ENCODE measurements at places on chromosomes 16 and 17.

- H3K36me3 ChIP-seq: no peaks in the 10 kb centered on the region
- no peak overlapping the region for H3K27ac ChIP-seq
- H3K27me3 ChIP-seq: no peaks in the 10 kb centered on the region
- H3K4me1 ChIP-seq: peaks cover 8% of the 10 kb centered on the region
- no peak for DNase-seq
- no peak overlapping the region for H3K4me3 ChIP-seq
Measured at GRCh38 chr17:58377093-58377601, 25.1 kb upstream of the SUPT4H1 start.

DNA sequence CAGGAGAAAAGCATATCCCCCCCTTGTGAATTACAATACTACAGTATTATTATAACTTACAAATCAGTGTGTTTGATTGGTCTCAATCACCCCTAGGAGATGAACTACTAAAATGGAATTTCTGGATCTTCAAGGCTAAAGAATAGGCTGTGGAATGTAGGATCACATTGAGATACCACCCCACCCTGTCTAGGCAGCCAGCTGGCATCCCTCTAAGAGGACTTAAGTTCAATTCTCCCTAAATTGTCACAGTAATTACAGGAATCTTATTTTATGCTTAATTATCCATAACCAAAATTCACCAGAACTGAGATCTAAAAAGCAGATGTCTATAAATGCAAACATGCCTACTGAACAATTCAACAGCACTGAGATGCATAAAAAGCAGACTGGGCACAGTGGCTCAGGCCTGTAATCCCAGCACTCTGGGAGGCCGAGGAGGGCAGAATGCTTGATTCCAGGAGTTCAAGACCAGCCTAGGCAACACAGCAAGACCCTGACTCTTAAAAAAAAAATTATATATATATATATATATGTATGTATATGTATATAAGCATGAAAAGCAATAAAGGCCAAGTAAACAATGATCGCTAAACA lies 12.0 kb downstream of the AP1G1 start:
- no peaks in the 10 kb centered on the region for H3K27me3 ChIP-seq
- peaks cover 3% of the 10 kb centered on the region for H3K4me1 ChIP-seq
- peaks cover 6% of the 10 kb centered on the region for H3K36me3 ChIP-seq
- H3K4me3 ChIP-seq: no peak overlapping the region
- no peak for DNase-seq
- H3K27ac ChIP-seq: no peak overlapping the region

GRCh38 chr16:87582966-87583325 lies 19.4 kb upstream of the JPH3 start:
- no peaks in the 10 kb centered on the region for H3K4me1 ChIP-seq
- H3K27ac ChIP-seq: peak overlapping the region; percentile 58
- H3K27me3 ChIP-seq: no peaks in the 10 kb centered on the region
- no peaks in the 10 kb centered on the region for H3K36me3 ChIP-seq

DNA sequence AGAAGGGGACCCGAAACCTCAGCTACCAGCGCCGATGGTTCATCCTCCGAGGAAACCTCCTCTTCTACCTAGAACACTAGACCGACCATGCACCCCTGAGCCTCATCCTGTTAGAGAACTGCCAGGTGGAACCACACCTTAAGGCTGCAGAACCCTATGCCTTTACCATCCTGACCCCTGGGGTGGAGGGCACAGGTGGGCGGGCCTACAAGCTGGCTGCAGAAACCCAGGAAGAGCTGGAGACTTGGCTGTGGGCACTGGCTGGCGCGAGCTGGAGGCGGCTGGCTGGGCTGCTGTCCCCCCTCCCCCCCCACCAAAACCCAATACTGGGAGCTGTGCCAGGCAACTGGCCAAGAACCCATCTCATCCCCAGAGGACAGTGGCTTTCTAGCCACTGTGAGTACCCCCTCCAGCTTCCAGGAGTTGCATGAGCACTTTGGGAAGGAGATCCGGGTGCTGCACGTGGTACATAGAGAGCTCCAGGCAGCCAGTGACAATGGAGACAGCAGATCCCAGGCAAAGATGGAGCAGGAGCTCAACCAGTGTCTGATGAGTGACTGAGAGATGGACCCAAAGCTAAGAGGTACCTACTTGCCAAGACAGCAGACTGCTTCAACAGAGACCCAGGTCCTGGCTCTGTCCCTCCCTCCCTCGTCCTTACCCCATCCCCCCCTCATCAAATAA lies 1.4 kb upstream of the CD2BP2 start:
- peak overlapping the region; percentile 88 for H3K27ac ChIP-seq
- H3K4me1 ChIP-seq: peaks cover 55% of the 10 kb centered on the region
- H3K36me3 ChIP-seq: peaks cover 4% of the 10 kb centered on the region
- no peak for DNase-seq

GRCh38 chr17:43608313-43608712 lies 53.4 kb downstream of the MEOX1 start:
- no peaks in the 10 kb centered on the region for H3K27me3 ChIP-seq
- no peak overlapping the region for H3K27ac ChIP-seq
- H3K4me3 ChIP-seq: no peak overlapping the region
- no peak for DNase-seq
- H3K4me1 ChIP-seq: no peaks in the 10 kb centered on the region
- no peaks in the 10 kb centered on the region for H3K36me3 ChIP-seq

- no peaks in the 10 kb centered on the region for H3K4me1 ChIP-seq
- peaks cover 10% of the 10 kb centered on the region for H3K27me3 ChIP-seq
- H3K4me3 ChIP-seq: no peak overlapping the region
- no peaks in the 10 kb centered on the region for H3K36me3 ChIP-seq
- H3K27ac ChIP-seq: no peak overlapping the region
- no peak for DNase-seq
Measured at GRCh38 chr17:33127706-33128105, 136.1 kb downstream of the SPACA3 start.

DNA sequence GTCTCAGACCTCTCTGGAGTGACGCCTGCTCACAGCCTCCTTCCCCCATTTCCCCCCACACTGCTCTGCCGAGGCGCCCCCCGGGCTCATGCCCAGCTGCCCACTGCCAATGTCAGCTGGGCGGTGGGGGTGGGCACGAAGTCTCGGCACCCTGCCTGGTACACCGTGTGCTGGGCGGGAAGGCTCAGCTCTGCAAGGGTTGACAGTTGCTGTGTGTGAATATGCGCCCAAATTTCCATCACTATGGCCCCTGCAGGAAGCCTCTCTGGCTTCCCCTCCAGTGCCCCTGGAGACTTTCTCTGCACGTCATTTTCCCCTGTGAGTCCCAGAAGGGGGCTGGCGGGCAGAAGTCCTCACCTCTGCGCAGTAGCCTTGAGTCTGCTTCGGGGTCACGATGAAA lies 11.6 kb upstream of the CAMKK1 start:
- H3K4me3 ChIP-seq: no peak overlapping the region
- H3K27ac ChIP-seq: no peak overlapping the region
- no peaks in the 10 kb centered on the region for H3K27me3 ChIP-seq
- H3K36me3 ChIP-seq: no peaks in the 10 kb centered on the region

- H3K27me3 ChIP-seq: no peaks in the 10 kb centered on the region
- H3K4me1 ChIP-seq: no peaks in the 10 kb centered on the region
- no peak overlapping the region for H3K4me3 ChIP-seq
- no peak for DNase-seq
- peaks cover 3% of the 10 kb centered on the region for H3K36me3 ChIP-seq
- no peak overlapping the region for H3K27ac ChIP-seq
Measured at GRCh38 chr17:80879723-80880647, 111.7 kb upstream of the CHMP6 start.

GRCh38 chr17:77926981-77927380 lies 31.5 kb upstream of the TNRC6C start:
- H3K27ac ChIP-seq: no peak overlapping the region
- H3K36me3 ChIP-seq: no peaks in the 10 kb centered on the region
- H3K4me1 ChIP-seq: no peaks in the 10 kb centered on the region
- DNase-seq: no peak
- no peaks in the 10 kb centered on the region for H3K27me3 ChIP-seq

- H3K27me3 ChIP-seq: no peaks in the 10 kb centered on the region
- H3K36me3 ChIP-seq: no peaks in the 10 kb centered on the region
- no peak overlapping the region for H3K27ac ChIP-seq
- no peak for DNase-seq
Measured at GRCh38 chr16:75079346-75079926, 37.1 kb downstream of the LDHD start.

GRCh38 chr16:57786632-57787518 lies 15.4 kb downstream of the KIFC3 start:
- no peak overlapping the region for H3K4me3 ChIP-seq
- H3K4me1 ChIP-seq: peaks cover 39% of the 10 kb centered on the region
- peaks cover 17% of the 10 kb centered on the region for H3K36me3 ChIP-seq

DNA sequence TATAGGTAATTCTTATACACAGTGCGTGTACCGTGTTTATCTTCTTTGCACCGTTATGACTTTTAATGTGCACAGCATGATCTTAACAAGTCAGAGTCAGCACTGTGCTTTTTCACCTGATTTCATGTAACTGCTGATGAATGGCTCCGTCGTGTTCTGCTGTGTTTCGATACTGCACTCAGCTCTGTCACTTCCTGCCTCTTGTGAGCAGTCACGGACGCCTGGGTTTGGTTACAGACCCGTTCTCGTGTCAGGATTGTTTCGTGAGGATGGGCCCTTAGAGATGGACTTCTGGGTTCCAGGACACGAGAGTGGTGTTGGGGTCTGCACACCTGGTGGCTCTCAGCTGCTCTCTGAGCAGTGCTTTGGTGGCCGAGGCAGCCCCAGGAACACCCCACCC lies 24.6 kb downstream of the TBCD start:
- no peaks in the 10 kb centered on the region for H3K27me3 ChIP-seq
- H3K27ac ChIP-seq: no peak overlapping the region
- no peak overlapping the region for H3K4me3 ChIP-seq
- H3K36me3 ChIP-seq: no peaks in the 10 kb centered on the region
- peaks cover 10% of the 10 kb centered on the region for H3K4me1 ChIP-seq

DNA sequence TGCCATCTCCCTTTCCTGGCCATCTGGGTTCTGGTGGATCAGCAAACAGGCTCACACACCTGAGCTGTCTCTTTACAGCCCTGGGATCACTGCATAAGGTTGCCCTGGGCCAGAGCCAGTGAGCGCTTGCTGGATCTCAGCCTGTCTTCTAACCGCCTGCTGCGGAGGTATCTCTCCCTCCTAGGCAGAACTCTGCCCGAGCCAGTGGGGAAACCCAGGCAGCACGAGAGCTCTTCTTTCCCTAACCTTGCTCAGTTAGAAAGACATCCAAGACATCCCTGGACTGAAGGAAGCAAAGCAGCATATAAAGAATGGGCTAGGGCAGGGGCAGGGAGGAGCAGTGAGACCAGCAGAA lies 6.4 kb downstream of the HAS3 start:
- no peak overlapping the region for H3K4me3 ChIP-seq
- DNase-seq: no peak
- peaks cover 12% of the 10 kb centered on the region for H3K4me1 ChIP-seq
- peaks cover 22% of the 10 kb centered on the region for H3K36me3 ChIP-seq
- H3K27me3 ChIP-seq: no peaks in the 10 kb centered on the region
- H3K27ac ChIP-seq: no peak overlapping the region

DNA sequence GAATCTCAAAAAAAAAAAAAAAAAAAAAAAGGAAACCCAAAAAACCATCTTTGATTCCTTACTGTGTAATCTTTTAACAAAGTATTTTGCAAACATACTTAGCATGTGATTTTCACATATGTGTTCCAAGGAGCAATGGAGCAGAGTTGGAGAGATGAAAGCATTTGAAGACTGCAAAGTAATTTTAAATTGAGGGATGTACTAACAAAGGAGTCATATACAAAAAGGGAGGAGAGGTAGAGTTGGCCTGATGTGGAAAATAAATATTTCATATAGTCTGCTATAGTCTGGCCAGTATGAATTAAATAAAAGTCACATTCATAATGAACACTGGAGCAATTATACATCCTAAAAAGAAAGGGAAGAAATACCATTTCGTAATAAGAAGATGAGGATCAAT lies 265.8 kb upstream of the TBX2 start:
- no peaks in the 10 kb centered on the region for H3K4me1 ChIP-seq
- DNase-seq: no peak
- no peak overlapping the region for H3K4me3 ChIP-seq
- H3K27ac ChIP-seq: no peak overlapping the region
- no peaks in the 10 kb centered on the region for H3K27me3 ChIP-seq
- no peaks in the 10 kb centered on the region for H3K36me3 ChIP-seq

DNA sequence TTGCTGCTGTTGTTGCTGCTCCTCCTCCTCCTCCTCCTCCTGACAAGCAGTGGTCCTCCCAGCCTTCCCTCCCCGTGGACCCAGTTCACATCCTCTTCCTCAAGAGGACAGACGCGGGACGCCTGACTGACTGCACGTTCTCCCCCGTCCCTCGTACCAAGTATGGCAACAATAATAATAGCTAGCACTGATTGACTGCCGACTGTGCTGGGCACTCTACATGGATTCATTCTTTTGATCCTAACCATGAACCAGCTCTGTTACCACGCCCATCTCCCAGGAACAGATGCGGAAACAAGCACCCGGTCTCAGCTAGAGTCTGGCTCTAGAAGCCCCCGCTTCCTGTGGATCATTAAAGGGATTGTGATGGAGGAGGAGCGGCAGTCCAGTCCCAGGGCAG lies 78.0 kb downstream of the GNAO1 start:
- no peaks in the 10 kb centered on the region for H3K36me3 ChIP-seq
- DNase-seq: no peak
- H3K4me3 ChIP-seq: no peak overlapping the region

GRCh38 chr17:44004761-44005526 lies 522 bp downstream of the NAGS start:
- H3K36me3 ChIP-seq: peaks cover 10% of the 10 kb centered on the region
- peak overlapping the region; percentile 90 for H3K4me3 ChIP-seq
- peaks cover 22% of the 10 kb centered on the region for H3K4me1 ChIP-seq
- H3K27ac ChIP-seq: peak overlapping the region; percentile 94

- no peaks in the 10 kb centered on the region for H3K27me3 ChIP-seq
- H3K27ac ChIP-seq: no peak overlapping the region
- H3K4me3 ChIP-seq: no peak overlapping the region
- H3K36me3 ChIP-seq: no peaks in the 10 kb centered on the region
Measured at GRCh38 chr17:57016071-57016763, 38.3 kb downstream of the SCPEP1 start.

GRCh38 chr16:4055748-4056147 lies 60.5 kb downstream of the ADCY9 start:
- H3K27me3 ChIP-seq: no peaks in the 10 kb centered on the region
- H3K27ac ChIP-seq: no peak overlapping the region
- H3K36me3 ChIP-seq: no peaks in the 10 kb centered on the region
- H3K4me3 ChIP-seq: no peak overlapping the region

DNA sequence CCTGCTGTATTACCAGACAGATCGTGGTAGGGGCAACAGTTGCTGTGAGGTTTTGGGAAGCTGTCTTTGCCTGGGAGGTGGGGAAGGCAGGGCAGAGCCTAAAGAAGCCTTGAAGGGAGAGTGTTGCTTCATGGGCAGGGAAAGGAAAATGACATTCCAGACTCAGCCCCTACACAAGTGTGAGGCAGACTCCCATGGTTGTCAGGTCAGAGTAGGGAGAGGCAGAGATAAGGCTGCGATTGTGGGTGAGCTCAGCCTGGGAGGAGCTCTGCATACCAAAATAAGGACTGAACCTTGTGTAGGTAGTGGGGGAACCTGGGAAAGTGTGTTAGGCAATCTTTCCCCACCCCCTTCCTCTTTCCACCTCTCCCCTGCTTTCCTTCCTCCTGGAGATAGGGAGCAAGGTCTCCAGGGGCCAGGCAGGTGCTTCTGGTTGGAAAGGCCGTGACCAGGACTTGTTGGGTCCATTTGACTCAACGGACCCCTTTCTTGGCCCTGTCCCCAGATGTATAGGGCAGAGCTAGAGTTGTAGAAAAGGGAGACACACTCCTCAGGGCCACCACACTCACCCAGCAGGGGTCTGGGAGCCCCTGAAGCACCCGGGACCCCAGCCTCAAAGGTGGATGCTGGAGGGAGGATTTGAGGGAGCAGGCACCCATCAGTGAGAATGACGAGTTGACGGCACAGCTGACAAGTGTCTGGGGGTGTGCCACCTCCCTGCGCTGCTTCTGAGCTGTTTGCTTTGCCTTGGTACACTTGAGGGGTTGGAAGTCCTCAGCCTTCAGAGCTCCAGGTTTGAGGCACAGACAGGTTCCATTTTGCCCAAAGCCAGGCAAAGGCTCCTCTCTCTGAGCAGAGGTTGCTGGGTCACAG lies 18.5 kb upstream of the TOB1 start:
- DNase-seq: no peak
- H3K4me1 ChIP-seq: peaks cover 1% of the 10 kb centered on the region
- no peak overlapping the region for H3K27ac ChIP-seq
- no peaks in the 10 kb centered on the region for H3K27me3 ChIP-seq
- H3K36me3 ChIP-seq: no peaks in the 10 kb centered on the region

Measured in liver (tissue), 10 donors.